ENCODE measurements at places on chromosomes 12 and 14. TPM values are rescaled to one million over a fixed set of nuclear protein-coding genes. Genes with fewer than 3 reads are reported as not detected.

GRCh38 chr14:64706593-64707193, 2.5 kb downstream of the PLEKHG3 start:
- no peak for DNase-seq

The SERPINA9 gene
- polyA plus RNA-seq = not detected

The BEGAIN gene
- 3.0 TPM for polyA plus RNA-seq

DNA sequence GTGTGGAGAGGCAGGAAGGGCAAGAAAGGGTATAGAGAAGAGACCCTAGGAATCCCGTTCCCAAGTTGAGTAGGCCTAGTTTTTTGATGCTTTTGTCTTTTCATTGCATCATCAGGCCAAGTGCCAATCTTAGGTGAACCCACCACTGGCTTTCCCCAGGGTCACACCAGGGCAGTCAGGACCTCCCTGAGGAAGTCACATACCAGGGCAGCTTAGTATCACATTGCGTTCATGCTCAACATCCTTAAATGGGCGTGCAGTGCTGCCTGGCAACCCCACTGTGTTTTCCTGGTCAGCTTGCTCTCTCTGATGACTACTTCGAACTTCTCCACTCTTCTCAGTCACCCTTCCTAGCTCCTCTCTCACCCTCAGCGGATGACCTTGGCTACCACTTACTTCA, 9.0 kb downstream of the ASIC1 start:
- DNase-seq = no peak

The ASIC1 gene
- polyA plus RNA-seq = 4.6 TPM

- no peak for DNase-seq
Measured at GRCh38 chr12:22935501-22935900, 310.5 kb downstream of the ETNK1 start.

- no peak for DNase-seq
Measured at GRCh38 chr14:69652942-69653684, 41.7 kb downstream of the SUSD6 start.

The SRRM4 gene
- 0.04 TPM for polyA plus RNA-seq

DNA sequence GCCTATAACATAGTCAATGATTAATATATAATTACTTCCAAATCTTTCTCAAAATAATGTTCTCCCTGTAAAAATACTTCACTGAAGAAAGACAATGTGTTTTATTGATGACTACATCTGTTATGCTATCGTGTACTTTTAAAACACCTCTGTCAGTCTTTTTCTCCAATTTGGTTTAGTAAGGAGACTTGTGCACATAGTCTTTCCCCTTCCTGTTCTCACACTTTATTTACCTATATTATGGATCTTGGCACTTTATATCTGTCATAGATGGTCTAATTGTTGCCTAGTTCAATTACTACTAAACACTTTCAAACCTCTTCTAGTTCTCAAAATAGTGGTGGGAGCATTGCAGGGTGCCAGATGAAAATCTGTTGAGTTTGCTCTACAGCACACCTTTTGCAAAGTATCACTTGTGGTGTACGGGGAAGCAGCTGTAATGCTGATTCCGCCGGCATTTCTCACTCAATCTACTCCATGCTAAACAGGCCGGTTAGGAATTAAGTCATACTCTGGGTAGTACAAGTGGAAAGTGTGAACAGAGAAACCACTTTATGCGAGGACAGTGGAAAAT, 1.1 kb upstream of the INSM2 start:
- no peak for DNase-seq

The GYS2 gene
- polyA plus RNA-seq = 0.11 TPM

The PLA2G1B gene
- polyA plus RNA-seq = 0.41 TPM

Data from renal pelvis (tissue), 12 donors.